Right renal pelvis (tissue), 4 donors: ENCODE measurements at places on chromosomes 6 and 20. TPM values are rescaled to one million over a fixed set of nuclear protein-coding genes. Genes with fewer than 3 reads are reported as not detected.

- no peak for DNase-seq
Observed at GRCh38 chr6:108568551-108569305, 8.0 kb downstream of the FOXO3 start.

GRCh38 chr6:139801571-139802321, 427.3 kb upstream of the CITED2 start:
- DNase-seq = no peak

Gene THBD
- polyA plus RNA-seq = 6.2 TPM

DNA sequence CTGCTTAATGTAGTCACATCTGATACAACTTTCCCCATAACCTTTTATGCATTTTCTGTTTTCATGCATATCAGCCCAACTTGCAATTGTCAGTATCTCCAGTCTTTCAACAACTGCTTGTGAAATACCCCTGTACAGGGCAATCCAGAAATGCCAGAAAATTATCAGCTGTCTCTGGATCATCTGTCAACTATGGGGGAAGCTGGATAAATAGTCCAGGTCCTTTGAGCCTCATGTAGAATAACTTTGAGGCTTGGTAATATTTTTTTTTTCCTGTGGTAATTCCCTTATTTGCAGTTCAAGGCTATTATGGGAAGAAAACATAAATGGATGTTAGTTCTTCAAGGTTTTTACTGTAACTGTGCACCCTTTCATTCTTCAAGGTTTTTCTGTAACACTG, 6.2 kb downstream of the DEFB125 start:
- DNase-seq = no peak

Gene MUC22
- not detected for polyA plus RNA-seq

DNA sequence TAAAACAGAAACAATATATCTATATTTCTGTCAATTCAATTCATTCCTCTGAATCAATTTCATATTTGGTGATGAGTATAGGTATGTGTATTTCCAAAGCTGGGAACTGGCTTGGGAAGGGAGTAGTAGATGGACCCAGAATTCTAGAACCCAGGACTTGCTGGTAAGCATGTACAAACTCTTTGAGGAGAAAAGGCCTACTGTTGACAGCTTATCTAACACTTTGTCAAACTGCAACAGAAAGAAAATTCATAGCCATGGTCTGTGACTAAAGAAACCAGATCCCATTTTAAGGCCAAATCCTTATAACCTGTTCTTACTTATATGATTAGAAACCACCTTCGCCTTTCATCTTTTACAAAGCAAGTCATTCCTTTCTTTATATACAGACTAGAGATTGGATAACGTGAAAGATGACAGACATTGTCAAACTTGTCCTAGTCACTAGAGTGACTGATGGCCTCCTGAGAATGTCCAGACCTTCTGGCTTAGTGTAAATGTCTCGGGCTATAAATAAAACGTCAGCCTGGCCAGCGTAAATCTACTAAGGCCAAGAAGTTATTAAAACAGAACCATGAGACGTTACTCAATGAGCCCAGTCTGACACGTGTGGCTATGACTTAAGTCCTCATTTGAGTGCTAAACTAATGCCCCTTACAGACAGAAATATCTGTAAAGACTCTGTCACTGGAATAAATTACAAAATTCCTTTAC, 152.3 kb downstream of the ALDH8A1 start:
- DNase-seq = no peak

Gene C6orf58
- polyA plus RNA-seq = 1.2 TPM

Gene SLC35F1
- polyA plus RNA-seq = 3.6 TPM

GRCh38 chr20:36604952-36605398, 604 bp upstream of the RAB5IF start:
- no peak for DNase-seq

DNA sequence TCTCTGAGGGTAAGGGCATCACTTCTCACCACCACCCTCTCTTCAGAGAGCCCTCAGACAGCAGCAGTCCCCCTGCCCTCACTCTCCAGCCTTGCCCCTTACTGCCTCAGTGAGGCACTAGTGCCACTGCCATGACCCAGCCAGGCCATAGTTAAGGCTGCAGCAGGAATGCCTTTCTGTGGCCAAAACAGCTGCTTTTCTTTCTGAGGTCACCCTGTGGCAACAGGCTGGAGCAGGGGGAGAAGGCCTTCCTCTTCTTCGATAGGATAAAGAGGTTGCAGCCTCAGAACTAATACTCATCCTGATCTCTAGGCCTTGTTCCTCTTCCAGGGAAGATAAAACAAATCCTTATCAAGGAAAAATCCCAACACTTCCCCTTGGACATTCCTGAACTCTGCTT, 56.8 kb upstream of the ECI2 start:
- DNase-seq = no peak

- no peak for DNase-seq
Observed at GRCh38 chr6:21594416-21595281, 1.1 kb downstream of the SOX4 start.

- no peak for DNase-seq
Observed at GRCh38 chr20:5211803-5212714, 85.3 kb downstream of the CDS2 start.

DNA sequence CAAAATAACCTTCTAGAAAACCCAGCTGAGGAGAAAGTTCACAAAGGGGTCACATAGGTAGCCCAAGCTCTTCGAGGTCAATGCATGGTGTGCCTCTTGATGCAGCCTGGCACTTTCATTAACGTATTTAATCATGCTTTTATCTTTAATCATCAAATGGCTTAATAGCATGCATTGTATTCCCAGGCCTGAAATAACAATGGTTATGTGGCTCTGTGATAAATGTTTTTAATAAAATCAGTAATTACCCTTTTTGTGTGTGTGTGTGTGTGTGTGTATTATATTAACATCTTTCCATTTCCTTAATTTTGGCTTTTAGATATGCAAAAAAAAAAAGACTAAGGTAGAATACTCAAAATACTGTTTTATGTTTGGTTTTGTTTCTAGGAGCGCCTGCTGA, 681.8 kb downstream of the PTPRT start:
- DNase-seq = no peak

Gene TSBP1
- polyA plus RNA-seq = not detected

- no peak for DNase-seq
Observed at GRCh38 chr6:159761129-159761872, 544 bp upstream of the ACAT2 start.

DNA sequence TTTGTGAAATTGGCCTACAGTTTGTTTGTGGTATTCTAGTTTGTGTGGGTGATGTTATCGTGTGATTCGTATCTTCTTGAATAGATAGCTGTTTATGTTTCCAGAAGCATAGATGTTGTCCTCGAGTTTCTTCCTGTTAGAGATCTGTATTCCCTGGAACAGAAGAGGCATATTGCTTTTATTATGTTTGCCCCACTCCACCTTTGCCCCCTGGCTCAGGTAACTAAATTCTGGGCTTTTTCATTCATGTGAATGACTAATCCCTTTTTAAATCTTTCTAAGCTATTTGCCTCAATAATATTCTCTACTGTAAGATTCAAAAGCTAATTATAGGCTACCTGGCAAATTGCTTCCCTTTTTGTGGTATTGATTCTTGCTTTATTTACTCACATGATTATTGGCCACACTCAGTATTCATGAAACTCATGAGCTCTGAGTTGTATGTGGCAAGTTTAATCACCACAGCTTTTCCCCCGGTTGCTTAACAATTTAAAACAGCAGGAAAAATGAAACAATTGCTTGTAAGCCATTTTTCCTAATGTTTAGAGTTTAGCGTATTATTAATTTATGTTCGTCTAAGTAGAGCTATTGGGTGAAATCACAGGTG, 12.6 kb downstream of the RNF217 start:
- DNase-seq = no peak

Gene SEL1L2
- polyA plus RNA-seq = not detected

DNA sequence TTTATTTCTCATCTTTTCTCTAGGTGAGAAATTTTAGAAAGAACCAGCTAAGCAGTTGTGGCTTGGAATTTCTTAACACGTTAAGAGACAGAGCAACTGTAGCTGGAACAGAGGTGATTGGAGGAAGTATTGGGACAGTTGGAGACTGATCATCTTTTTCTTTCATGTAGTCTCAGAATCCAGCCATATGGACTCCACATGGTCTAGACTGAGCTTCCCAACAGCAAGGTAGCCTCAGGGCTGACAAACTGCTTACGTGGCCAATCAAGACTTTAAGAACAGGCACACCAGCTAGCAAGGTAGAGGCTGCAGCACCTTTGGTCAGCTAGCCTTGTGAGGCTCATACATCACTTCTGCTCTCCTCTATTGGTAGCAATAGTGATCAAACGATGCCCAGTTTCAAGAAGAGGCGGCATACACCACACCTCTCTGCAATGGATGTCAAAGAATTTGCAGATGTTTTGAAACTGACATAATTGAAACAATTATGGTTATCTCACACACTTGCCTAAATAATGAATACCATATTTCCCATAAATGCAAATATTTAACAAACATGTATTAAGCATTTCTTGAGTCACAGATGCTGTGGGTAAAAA, 590.5 kb upstream of the SLC35B3 start:
- no peak for DNase-seq

DNA sequence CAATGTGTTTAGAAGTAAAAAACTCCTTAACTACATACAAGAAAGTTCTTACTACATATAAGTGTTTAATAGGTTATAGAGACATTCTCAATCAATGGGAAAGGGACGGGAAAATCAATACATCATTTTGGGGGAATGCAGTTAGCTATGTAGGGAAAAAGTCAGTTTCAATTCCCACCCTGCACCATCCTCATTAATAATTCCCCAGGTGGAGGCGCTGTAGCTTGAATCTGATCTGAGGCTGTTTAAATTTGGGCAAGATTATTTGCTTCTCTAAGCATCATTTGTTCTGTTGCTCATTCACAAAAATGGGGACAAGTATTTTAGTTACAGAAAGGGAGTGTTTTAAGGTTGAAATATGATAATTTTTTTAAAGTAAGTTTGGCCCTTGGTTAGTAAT, 19.1 kb downstream of the OLIG3 start:
- no peak for DNase-seq

- DNase-seq = no peak
Observed at GRCh38 chr6:142612956-142613355, 311.1 kb downstream of the ADGRG6 start.

Gene RPS21
- 794 TPM for polyA plus RNA-seq

GRCh38 chr6:103081876-103082630, 1688.5 kb downstream of the GRIK2 start:
- DNase-seq = no peak

- DNase-seq = no peak
Observed at GRCh38 chr6:32117461-32117860, 8.3 kb upstream of the TNXB start.

Gene KCNB1
- polyA plus RNA-seq = 0.53 TPM

DNA sequence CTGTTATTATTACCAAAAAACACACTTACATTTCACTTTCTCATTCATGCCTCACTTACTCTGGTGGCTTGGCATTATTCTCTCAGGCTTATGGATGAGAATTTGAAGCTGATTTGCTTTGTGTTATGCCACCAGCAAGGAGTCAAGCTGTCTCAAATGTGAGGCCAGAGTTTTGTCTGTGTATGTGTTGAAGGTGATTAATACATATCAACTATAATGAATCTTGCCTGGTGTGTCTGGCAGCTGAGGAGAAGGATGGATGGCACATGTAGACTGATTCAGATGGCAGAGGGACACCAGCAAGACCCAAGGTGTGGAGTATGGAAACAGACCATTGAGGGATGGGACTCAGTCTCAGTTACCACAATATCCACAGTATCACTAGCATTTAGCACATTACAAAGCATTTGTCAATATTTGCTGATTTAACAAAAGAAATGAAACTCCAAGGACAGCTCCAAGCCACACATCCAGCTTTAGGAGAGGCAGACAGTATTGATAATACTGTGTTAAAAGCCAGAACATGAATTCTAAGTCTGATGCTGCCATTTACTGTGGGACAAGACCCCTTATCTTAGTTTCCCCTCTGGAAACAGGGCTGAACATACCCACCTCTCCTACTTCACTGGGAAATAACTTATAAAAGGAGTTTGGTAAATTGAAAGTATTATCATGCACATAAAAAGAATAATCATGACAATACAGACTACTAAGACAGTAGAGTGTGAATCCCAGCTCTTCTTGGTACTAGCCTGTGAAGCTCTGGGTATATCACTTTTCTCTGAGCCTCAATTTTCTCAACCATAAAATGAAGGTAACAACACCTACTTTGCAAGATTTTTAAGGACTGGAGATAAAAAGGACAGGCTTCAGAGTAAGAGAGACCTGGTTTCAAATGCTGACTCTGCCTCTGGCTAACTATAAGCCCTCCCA, 11.2 kb downstream of the BCL2L1 start:
- no peak for DNase-seq

GRCh38 chr6:14676064-14676463, 558.5 kb downstream of the CD83 start:
- DNase-seq = no peak

Gene CRISP3
- not detected for polyA plus RNA-seq

Gene HLA-A
- 217 TPM for polyA plus RNA-seq

Gene TMEM151B
- 0.42 TPM for polyA plus RNA-seq

DNA sequence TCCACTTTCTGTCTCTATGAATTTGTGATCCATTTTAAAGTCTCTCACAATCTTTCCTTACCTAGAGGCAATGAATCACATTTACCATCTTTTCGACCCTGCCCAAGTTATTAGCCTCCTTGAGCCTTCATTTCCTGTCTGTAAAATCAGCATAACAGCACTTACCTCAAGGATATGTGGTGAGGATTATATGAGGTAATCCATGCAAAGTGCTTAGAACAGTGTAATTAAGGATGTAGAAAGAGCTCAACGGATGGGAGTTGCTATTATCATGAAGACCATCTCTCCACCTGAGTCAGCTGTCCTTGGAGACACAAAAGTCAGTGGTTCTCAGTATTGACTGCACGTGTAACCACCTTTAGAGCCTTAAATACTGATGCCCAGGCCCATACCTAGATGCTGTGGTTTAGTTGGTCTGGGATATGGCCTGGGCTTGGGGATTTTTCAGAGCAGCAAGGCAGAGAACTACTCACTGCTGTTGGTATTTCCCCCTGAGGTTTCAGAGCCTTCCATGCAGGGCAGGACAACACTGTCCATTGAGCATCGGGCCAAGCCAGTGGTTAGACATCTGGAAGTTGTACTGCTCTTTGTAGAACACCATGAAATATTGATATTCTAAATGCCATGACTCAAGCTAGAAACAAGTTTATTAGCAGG, 55.8 kb downstream of the LYRM2 start:
- DNase-seq = no peak

Gene SLC17A2
- polyA plus RNA-seq = 0.64 TPM

Gene KHDC1L
- polyA plus RNA-seq = 0.28 TPM

- DNase-seq = no peak
Observed at GRCh38 chr6:41958022-41958856, 16.6 kb upstream of the CCND3 start.

DNA sequence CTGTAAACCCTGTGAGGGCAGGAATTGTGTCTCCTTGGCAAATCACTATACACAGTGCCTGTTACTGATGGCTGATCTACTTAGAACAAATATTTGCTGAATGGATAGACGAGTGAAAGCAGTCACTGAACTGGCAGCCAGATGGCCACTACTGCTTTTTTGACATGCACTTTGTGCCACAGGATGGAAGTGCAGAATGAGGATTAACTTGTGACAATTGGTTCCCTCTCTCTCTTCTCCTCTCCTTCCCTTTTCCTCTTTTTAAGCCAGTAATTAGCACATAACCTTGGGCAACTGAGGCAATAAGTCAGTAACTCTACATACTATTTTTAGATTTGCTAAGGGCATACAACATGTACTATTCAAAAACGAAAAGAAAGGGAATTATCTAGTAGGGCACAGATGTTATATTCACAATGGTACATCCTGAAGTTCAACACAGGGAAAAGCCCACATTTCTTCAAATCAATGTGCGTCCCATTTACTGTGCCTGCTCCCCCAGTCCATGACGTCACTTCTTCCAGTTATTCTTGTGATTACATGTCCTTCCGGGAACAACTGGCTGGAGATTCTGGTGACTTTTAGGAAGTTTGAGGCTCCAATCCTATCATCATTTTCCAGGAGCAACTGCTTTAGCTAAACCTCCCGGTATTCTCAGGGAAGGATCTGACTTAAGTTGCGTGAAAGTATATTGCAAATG, 17.0 kb upstream of the RPS6KA2 start:
- no peak for DNase-seq
